ENCODE measurements at places on chromosomes 16 and 17. TPM values are rescaled to one million over a fixed set of nuclear protein-coding genes. Genes with fewer than 3 reads are reported as not detected.

Gene CDRT15
- not detected for total RNA-seq

Gene ATAD5
- total RNA-seq: 10.6 TPM

Gene CCL16
- total RNA-seq: 22.3 TPM

Gene SETD6
- 17.7 TPM for total RNA-seq

Gene IRF8
- total RNA-seq: 25.8 TPM

Gene TP53TG3
- not detected for total RNA-seq

Gene TM4SF5
- total RNA-seq: 20.1 TPM

Gene NLRC3
- total RNA-seq: 2.2 TPM

Gene BMERB1
- 33.3 TPM for total RNA-seq

Gene SLC52A1
- not detected for total RNA-seq

Gene AOC2
- 2.4 TPM for total RNA-seq

- DNase-seq: no peak
Measured at GRCh38 chr17:17420561-17421269, 56.1 kb upstream of the MED9 start.

- no peak for DNase-seq
Measured at GRCh38 chr17:53571342-53571741, 251.4 kb upstream of the KIF2B start.

- no peak for DNase-seq
Measured at GRCh38 chr16:58128181-58128631, 975 bp downstream of the CFAP20 start.

- DNase-seq: no peak
Measured at GRCh38 chr16:88289561-88289960, 93.2 kb upstream of the ZNF469 start.

GRCh38 chr17:79888009-79888540 lies 48.8 kb upstream of the CBX4 start:
- DNase-seq: no peak

DNA sequence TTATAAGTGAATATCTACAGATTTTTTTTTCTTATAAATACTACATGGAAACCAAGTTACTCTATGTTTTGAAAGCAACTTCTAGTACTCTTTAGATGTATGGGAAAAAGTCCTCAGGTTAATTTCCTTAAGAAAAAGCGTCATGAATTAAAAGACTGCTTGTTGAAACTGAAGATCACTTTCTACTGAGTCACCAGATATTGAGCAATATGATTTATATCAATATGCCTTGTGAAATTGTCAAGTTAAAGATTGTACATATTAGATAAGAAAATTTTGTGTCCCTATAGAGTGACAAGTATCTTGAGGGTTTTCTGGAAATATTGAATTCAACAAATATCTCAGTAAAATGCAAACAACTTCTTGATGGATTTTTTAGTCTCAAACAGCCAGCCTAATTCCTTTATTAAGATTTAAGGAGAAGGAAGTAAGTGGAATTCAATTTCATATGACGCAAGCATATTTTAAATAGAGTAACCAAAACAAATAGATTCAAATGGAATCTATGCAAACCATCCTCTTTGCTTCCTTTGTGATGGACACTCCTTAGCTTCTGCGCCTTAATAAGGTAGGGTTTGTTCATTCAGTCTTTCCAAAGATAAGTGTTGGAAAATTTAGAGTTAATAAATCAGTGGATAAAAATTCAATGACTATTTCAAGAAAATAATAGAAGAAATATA lies 16.6 kb downstream of the KRT12 start:
- no peak for DNase-seq

DNA sequence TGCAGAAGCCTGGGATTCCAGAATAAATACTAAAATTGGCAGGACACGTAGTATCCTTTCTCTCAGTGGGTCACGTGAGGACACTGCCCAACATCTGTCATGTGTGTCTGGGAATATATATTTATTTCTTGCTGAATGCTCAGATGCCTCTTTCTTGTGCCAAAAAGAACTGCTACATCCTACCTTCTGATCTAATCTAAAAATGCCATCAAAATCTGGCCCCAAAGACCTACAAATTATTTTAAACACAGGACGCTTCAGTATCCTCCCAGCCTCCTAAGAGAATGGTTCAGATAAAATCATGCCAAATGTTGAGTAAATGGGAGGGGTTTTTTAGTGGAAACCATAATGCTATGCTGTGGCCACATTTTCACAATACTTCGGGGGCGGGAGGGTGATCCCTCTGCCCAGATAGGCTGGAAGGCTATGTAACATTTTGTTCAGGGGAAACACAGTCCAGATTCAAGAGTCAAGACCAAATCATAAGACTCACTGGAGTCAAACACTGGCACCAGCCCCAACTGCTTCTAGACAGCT lies 22.9 kb upstream of the CORO6 start:
- DNase-seq: no peak

DNA sequence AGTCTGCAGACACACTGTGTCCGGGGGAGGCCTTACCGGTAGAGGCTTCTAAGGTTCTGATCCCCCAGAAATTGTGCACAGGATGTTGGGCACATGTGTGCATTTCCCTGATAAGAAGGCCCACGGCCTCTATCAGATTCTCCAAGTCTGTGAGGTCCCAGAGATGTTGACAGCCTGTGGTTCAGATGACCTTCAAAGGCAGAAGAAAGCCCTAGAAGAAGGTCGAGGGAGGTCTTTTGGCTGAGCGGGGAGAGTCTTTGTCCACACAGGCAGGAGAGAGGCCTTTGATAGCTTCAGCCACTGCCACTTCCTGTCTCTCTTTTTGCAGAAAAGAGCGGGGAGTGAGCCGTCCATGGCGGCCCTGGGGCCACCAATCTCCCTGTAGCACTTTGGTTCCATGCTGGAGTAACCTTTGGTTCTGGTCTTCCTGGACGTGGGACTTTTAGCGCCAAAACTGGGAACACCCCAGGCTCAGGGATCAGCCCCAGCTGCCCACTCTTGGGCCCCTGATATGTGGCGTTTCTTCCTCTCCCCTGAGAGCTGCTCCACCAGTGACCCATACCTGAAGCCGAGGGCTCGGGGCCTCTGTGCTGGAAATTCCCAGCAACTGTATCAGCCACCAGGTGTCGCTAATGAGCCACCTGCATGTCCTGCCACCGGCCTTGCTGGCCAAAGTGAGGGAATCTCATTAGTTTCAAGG lies 28.1 kb upstream of the LGALS9 start:
- peak; percentile 91 for DNase-seq

DNA sequence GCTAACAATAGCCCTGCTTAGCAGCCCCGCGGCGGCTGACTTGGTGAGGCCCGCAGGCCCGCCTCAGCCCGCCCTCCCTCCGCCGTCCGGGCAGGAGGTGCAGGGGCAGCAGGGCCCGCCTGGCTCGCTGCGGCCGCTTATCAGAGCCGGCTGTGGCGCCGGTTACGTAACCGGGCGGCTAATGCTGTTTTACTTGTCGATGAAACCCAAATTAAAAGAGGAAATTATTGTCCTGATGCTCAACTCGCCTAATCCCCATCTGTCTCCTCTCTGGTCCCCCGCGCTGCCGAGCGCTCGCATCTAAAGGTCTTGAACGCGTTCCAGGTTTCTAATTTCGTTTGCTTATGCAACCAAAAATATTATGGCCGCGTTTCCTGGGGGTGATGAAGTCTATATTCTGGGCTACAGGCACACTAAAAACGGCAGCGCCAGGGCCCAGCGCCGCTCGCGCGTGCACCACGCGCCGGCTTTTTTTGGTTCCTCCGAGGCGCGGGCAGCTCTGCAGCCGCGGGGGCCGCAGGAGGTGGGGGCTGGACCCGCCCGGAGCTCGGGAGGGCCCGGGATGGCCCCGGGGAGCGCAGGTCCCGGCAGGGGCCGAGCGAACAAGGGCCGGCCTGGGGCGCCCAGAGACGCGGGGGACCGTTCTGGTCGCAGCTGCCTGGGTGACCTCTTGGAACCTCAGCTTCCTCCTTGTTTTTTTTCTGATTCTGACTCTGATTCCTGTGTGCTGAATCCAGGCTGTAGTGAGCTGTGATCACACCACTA lies 65.2 kb upstream of the TOB1 start:
- peak; percentile 67 for DNase-seq

GRCh38 chr17:31789707-31790505 lies 69.1 kb downstream of the COPRS start:
- no peak for DNase-seq

DNA sequence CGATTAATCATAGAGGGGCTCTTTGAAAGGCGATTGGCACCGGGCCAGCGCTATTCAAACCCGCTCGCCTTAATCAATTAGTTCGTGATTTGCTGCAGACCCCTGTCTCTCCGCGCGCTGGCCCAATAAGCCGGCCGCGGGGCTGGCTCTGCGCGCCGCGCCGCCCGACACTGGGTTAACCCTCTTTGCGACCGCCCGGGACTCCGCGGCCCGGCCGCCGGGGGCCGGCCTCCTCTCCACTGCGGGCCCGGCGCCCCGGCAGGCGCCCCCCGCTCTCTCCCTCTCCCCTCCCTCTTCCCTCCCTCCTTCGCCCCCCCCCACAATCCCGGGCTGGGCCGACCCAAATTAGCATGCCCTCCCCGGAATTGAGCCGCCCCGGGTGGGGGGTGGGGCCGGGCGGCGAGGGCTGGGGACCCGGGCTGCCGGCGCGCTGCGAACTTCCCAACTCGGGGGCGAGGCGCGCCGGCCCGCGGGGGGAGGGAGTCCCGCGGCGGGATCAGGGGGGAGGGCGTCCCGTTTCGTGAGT lies 428 bp upstream of the SALL1 start:
- peak; percentile 69 for DNase-seq

GRCh38 chr16:87842209-87842869 lies 27.0 kb downstream of the SLC7A5 start:
- DNase-seq: no peak

DNA sequence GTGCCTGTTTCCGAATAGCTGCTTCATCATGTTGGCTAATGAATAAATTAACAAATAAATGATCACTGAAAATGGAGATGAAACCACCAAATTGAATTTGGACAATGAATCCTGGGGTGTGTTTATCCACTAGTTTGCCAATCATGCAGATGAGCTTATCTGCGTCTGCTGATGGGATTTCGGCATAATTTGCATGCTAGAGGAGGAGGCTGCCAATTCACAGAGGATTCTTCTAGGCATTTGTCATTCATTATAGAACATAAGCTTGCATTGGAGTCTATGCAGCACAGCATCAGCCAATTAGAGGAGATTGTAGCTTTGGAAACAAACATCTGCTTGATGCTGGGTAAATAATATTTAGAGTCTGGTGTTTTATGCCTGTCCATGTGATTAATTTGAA lies 123.1 kb downstream of the NPIPB5 start:
- no peak for DNase-seq

GRCh38 chr16:55706739-55707384 lies 51.1 kb downstream of the SLC6A2 start:
- DNase-seq: no peak
